ENCODE measurements at places on chromosomes 12 and 14.
A peak's percentile ranks its signal among the peaks of the same experiment; 100 is the strongest.

GRCh38 chr12:44717612-44718011, 158.5 kb downstream of the NELL2 start:
- DNase-seq = no peak

DNA sequence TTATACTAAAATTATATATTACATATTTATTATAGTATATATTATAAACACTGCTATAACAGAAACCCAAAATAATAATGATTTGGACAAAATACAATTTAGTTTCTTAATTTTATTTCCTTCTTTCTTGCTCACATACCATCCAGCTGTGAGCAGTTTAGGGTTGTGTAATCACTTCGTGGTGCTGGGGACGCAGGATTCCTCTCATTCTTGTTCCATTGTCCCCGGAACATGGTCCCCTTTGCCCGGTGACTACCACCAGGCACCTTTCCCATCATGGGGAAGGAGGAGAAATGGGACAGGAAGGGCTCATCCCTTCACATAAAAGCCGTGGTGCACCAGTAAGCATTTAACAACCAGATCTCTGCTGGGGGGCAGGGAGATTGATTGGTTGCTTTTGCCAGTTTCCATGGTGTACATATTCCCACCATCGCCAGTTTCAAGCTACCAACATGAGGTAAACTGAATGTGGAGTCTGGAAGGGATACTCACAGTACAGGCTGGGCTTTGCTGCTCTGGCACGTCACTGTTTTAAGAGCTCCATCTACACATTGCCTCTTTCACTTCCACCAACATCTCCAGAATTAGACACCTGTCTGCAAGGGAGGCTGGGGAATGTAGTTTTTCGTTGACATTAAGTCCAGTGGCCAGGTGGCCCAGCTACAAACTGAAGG, 191.5 kb downstream of the TMEM132C start:
- no peak for DNase-seq

GRCh38 chr14:64838656-64839055, 41.1 kb downstream of the SPTB start:
- no peak for DNase-seq

GRCh38 chr14:59583755-59584154, 7.1 kb upstream of the CCDC175 start:
- no peak for DNase-seq

GRCh38 chr14:100140452-100141078, 18.9 kb downstream of the DEGS2 start:
- peak; percentile 82 for DNase-seq

DNA sequence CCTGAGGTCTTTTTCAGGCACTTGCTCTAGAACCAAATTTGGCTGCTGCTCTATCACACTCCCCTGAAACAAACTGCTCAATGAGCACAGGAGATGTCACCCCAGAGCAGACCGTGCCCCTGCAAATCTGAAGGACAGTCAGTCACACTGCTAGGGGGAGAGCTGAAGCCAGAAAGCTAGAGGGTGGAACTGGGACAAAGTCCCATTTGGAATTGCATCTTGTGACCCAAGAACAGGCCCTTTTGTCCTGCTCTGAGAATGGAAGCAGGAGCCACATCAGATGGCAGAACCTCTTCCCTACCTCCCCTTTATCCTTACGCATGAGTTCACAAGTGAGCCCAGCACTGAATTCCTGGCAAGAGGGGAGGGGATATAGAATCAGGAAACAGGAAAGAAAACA, 64.7 kb downstream of the MAP3K9 start:
- no peak for DNase-seq

DNA sequence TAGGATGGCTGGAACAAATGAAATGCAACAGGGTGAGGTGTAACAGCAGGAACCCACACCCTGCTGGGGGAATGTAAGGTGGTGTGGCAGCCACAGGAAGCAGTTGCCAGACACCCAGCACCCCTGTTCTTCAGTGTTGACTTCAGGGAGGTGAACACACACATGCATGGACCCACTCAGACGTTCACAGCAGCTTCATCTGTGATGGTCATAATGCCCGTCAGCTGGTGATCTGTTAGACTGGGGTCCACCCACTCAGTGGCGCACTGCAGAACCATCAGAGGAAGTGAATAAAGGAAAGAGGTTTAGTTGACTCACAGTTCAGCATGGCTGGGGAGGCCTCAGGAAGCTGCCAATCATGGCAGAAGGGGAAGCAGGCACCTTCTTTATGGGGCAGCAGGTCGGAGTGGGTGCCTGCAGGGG, 22.7 kb upstream of the TEX22 start:
- DNase-seq = no peak

- no peak for DNase-seq
Observed at GRCh38 chr14:56810147-56810719, at the start of gene OTX2. OTX2 (minus strand) TSS chr14:56810479; CDS start chr14:56805456, 5,023 bp downstream.

DNA sequence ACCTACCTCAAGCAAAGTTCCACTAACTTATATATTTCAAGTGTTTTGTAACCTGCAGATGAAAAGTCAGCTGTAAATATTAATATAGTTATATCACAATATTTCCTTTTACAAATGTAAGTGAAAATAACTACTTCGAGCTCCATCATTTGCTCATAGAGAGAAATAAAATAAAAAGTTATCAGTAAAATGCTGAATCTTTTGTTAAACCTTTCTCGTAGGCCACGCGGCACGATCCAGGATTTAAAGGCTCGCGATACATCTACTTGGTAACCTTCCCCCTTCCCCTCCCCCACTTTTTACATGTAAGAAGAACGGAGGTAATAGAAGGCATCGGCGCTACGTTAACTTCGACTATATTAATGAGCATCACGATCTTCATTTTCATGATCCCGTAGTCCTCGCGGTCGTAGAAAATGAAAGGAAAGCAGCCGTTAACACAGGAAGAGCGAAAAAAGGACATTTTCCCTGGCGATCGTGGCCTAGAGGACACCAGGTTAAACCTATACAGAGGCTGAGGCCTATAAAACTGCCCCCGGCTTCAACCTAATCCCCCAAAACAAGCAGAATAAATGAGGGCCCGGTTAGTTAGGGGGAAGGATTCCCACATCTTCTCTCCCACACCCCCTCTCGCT, 508 bp downstream of the HNRNPC start:
- peak; percentile 77 for DNase-seq

GRCh38 chr12:124385219-124385969, 90.5 kb downstream of the RFLNA start:
- DNase-seq = no peak

GRCh38 chr14:20262642-20263128, 23.6 kb downstream of the OR11H4 start:
- no peak for DNase-seq

DNA sequence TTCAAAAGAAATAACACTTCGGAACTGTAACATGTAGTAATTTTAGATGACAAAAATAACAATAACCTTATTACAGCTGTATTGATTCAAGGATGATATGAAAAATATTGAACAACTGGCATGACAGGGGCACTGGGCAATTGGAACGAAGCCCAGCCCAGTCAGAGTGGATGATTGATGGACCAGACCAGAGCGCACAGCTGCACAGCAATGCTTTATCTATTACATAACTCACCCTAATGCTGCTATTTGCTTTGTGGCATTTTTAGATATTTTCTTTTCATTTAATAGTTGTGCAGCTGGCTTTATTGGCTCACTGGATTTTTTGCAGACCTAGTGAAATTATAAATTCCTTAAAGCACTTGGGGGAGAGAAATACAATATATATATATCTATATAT, 26.9 kb upstream of the FERMT2 start:
- no peak for DNase-seq

DNA sequence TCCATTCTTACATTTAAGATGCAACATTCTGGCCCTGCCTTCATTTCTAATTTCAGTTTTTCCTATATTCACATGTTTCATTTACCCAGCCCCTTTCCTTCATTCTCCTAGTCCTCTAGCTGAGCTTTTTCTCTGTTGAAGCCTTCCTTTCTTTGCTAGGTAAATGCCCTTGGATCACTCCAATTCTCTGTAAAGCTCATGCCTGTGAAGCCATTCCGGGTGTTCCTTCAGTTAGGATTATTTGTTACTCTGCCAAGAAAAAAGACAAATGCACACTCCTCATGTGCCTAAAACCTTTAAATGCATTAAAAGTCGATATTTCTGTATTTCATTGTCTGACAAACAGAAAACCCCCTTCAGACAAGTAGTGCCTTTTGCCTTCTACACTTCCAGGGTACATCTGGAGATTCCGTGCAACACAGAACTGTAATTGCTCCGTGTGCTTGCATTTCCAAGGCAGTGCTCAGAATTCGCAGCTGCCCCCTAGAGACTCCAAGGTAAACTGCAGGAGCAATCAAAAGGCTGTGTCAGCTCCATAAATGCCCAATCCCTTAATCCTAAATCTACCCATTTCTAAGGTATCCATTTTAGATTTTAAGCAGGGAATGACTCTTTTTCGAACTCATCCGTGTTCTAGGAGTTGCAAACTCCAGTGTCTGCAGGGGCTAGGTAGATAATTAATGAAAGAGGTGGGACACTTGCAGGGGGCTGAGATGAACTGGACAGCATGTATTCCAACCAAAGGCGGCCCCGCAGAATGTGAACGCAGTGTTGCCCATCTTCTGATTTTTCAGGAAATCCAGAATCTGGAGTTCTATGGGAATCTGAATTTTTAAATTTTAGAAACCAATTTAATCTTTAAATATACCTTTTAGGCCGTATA, 320.2 kb downstream of the GRIN2B start:
- peak; percentile 17 for DNase-seq

DNA sequence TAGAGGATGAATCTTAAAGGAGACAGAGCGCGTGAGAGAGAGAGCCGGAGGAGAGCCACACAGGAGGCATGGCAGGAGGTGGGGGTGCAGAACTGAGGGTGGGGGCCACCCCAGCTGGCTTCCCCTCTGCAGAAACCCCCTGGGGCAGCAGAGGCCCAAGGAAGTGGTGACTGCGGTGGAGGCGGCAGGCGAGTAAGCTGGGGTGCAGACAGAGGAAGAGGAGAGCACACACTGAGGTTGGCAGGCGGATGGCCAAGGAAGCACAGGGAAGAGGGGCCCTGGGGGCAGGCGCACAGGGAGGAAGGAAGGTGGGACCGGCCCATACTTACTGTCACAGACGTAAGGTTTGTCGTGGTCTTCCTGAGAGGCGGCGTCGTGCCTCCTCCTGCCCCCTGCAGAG, 179.8 kb downstream of the DPF3 start:
- DNase-seq = no peak

DNA sequence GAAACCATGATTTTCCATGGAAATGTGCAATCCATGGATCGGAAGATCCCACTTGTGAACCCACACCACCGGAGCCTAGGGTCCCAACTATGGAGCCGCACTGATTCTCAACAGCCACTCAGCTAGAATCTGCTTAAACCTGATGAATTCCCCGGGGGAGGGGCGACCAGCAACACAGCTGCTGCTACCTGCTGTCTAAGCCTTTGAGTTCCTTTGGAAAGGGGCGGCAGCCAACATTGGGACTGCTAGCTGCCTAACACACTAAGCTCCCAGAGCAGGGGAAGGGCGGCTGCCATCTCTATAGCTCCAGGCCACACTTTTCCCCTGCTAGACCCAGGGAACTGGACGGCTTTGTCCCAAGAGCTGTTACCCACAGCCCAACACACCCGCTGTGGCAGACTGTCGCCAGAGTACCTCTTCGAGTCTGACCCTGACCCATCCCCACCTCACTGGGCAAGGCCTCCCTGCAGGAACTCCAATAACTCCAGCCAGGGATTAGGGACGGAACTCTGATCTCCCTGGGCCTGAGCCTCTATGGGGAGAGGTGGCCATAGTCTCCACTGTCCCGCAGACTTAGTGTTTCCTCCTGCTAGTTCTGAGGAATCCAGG, 205.8 kb upstream of the SLC16A7 start:
- no peak for DNase-seq

GRCh38 chr14:106883218-106883692, 1356.9 kb downstream of the TMEM121 start:
- peak; percentile 39 for DNase-seq

- no peak for DNase-seq
Observed at GRCh38 chr14:70045310-70045709, 143.4 kb downstream of the SLC8A3 start.

DNA sequence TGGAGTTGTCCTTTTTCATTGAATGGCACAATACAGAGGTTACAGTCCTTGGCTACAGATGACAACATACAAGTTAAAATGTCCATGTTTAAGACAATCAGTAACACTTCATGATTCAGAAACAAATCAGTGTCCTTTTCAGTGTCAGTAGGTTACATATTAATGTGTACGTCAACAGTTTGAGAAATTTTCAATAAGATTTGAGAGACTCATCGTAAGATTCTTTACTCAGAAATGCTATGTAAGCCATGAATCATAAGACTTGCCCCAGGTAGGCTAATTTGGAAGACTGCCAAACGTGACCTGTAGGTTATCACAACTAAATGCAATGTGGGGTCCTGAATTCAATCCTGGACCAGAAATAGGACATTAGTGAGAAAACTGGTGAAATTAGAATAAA, 3.5 kb downstream of the RDH12 start:
- no peak for DNase-seq

DNA sequence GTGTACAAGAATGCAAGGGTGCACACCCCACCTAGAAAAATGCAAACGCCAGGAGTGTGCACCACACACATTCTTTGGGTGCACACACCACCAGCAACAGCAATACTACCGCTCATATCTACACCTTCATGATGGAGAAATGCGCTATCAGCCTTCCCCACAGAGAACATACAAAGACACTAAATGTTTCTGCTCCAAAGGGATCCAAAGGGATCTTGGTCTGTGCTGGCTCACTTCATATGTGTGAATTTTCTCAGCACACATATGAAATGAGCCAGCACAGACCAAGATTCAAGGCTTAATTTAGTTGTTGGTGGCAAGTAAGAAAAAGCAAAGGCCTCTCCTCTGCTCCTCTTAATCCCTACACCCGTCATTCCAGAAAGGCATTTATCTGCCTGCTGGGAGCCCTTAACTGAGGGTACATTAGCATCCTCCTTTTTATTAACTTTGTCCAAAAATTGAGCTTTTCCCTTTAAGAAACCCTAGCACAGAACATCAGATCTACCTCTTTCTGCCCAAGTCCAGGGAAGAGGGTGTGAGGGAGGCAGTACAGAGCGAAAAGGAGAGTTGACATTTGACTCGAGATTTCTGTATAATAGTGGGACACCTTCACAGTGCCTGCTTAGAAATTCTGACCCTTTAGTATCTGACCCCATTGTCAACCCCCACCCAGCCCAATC, 8.3 kb downstream of the BMP4 start:
- no peak for DNase-seq

DNA sequence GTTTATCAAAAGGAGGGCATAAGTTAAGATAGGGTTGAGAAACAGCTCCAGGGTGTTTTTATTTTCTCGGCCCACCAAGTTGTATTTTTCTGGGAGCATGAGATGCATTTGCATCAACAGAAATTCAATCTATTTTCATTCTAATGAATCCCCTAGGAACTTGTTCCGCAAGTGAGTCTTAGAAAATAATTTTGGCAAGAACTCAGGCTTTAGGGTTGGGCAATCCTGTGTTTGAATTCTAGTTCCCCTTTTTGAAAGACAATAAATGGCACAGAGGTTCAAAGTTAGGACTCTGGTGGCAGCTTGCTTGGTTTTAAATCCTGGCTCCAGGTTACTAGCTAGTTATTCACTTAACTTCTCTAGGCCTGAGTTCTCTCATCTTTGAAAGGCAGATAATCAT, 23.7 kb downstream of the SLC5A8 start:
- no peak for DNase-seq

DNA sequence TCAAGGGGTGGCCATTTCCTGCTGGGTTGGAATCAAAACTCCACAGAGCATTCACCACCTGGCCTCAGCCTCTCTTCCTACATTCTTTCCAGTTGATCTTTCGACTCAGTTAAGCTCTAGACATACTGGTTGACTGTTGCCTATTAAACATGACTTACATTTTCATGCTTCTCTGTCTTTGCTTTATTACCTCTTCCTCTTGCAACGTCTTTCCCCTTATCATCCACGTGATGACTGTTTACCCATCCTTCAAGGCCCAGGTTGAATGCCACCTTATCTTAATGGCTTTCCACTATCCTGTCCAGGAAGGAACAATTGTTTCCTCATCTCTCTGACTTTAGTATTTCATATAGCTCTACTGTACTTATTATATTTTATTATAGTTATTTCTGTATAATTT, 24.4 kb upstream of the CCDC175 start:
- DNase-seq = no peak

Measured in HepG2 (cell line).